Calu3 (cell line): ENCODE measurements at places on chromosomes 16 and 17. TPM values are rescaled to one million over a fixed set of nuclear protein-coding genes. Genes with fewer than 3 reads are reported as not detected.

- no peaks in the 10 kb centered on the region for H3K4me1 ChIP-seq
- H3K27me3 ChIP-seq = peaks cover 92% of the 10 kb centered on the region
- no peak overlapping the region for H3K4me3 ChIP-seq
- DNase-seq = no peak
- no peak overlapping the region for H3K27ac ChIP-seq
- no peaks in the 10 kb centered on the region for H3K36me3 ChIP-seq
Observed at GRCh38 chr16:49788986-49789385, 66.9 kb downstream of the ZNF423 start.

- no peaks in the 10 kb centered on the region for H3K27me3 ChIP-seq
- H3K4me3 ChIP-seq = no peak overlapping the region
- peak; percentile 46 for DNase-seq
- H3K4me1 ChIP-seq = peaks cover 32% of the 10 kb centered on the region
- H3K36me3 ChIP-seq = peaks cover 45% of the 10 kb centered on the region
Observed at GRCh38 chr16:81711657-81712319, 67.3 kb upstream of the PLCG2 start.

DNA sequence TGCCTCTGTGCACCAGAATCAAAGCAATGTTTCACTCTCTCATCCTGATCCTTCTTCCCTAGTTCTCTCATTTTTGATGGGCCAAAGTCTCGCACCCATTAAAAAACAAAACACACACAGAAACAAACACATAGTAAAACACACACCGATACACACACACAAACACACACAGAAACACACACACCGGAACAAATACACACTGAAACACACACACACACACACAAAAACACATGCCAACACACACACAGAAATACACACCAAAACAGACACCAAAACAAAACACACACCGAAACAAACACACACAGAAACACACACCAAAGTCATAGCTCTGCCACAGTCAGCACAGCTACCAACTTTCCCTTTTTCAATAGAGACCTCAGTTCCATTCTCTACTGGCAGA is 8.6 kb downstream of the HSPB9 start:
- peaks cover 62% of the 10 kb centered on the region for H3K36me3 ChIP-seq
- no peak overlapping the region for H3K27ac ChIP-seq
- DNase-seq = no peak
- no peak overlapping the region for H3K4me3 ChIP-seq

DNA sequence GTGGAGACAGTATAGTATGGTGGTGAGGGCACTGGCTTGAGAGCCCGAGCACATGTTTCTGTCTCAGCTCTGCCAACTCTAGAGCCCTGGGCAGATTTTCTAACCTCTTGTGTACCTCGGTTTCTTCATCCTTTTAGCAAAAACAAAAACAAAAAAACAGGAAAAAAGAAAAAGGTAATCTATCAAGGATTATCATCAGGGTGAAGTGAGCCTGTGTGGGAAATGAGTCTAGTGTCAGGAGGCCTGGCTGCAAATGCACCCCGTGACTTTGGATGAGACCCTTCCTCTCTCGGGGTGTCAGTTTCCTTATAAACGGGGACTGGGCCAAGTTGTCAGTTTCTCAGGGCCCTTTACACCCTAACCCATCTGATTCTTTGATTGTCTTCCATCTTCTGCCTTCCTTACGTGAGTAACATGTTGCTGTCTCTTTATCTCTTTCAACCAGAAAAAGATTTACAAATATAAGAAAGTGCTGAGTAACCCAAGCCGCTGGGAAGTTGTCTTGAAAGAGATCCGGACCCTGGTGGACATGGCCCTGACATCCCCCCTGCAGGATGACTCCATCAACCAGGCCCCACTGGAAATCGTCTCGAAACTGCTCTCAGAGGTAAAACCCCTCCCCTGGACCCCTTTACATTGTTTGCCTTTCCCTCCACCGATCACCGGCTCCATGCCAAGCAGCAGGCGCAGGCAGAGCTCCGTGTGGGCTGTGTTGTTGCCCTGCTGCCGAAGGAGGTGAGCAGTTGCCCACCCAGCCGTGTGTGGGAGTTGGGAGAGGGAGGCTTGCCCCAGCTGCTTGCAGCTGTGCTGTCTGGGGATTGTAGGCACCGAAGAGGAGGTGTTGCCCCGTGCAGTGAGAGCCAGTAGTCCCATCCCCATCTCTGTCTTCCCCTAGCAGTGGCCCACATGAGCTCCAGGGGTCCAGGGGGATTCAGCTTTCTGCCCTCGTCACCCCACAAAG is 127.1 kb upstream of the PLCG2 start:
- H3K27me3 ChIP-seq = no peaks in the 10 kb centered on the region
- H3K36me3 ChIP-seq = peaks cover 5% of the 10 kb centered on the region
- no peak overlapping the region for H3K27ac ChIP-seq

DNA sequence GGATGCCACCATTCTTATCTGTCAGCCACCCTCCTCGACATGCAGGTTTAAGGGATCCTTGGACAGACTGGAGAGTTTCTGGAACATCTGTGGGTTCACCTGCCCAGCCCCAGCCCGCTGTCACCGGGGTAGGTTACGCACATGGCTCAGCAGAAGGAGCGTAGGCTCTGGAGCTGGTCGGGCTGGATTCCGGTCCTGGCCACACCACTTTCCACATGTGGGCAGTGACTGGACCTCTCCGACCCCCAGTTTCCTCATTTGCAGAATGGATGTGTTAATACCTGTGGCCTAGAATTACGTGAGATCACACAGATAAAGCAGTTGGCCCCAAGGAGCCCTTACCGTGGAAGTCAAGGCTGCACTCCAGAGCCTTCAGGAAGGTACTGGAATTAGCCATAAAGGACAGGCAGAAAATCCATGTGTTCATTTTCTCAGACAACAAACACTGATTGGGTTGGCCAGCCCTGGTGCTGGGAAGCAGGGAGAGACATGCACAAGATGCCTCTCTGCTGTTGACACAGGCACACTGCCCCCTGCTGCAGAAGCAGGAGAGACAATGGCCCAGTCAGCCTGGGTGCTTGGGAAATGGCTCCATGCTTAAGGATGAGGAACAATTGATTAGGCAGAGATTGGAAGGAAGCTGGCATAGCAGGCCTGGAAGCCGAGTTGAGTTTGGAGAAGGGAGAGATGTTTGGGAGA is 58.8 kb downstream of the SF3B3 start:
- DNase-seq = no peak
- no peak overlapping the region for H3K27ac ChIP-seq
- H3K27me3 ChIP-seq = peaks cover 27% of the 10 kb centered on the region
- H3K36me3 ChIP-seq = peaks cover 18% of the 10 kb centered on the region
- H3K4me1 ChIP-seq = peaks cover 7% of the 10 kb centered on the region

DNA sequence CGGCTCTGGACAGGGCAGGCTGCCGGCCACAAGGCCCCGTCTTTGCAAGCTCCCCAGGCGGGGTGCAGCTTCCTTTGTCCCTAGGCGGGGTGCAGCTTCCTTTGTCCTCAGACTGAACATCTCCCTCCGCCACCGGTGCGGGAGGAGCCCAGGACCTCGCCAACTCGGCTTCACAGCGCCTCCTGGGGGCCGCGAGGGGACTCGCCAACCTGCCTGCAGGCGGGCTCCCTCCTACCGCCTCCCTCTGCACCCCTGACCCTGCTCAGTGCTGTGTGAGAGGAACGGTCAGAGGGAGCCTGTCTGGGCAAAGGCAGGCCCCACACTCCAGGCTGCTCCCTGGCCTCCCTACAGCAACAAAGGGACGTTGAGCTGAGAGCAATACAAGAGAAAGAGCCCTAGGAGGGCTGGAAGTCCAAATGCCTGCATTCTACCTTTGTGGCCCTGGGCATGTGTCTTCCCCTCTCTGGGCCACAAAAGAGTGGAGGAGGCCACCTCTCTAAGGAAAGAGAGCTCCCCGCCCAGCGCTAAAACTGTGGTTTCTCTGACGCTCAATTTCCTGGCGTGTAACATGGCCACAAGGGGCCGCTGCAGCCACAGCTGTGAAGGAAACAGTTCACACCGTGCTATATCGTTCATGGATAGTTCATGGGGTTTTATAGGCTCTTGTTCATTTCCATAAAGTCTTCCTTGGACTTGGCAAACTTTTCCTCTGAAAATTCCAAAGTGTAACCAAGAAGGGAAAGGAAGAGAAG is 20.9 kb upstream of the KRT19 start:
- peaks cover 91% of the 10 kb centered on the region for H3K4me1 ChIP-seq
- peak overlapping the region; percentile 92 for H3K27ac ChIP-seq
- no peaks in the 10 kb centered on the region for H3K27me3 ChIP-seq
- H3K4me3 ChIP-seq = peak overlapping the region; percentile 62
- peaks cover 31% of the 10 kb centered on the region for H3K36me3 ChIP-seq

DNA sequence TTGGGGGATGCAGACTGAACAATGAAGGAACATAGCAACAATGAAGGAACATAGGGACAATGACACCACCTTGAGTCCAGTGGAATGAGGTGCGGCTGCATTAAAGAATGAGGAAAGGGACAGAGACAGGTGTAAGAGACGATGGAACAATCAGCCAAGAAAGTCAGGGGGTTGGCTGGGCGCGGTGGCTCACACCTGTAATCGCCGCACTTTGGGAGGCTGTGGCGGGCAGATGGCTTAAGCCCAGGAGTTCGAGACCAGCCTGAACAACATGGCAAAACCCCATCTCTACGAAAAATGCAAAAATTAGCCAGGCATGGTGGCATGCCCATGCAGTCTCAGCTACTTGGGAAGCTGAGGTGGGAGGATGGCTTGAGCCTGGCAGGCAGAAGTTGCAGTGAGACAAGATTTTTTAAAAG is 13.6 kb upstream of the CBFB start:
- H3K4me3 ChIP-seq = no peak overlapping the region
- H3K27me3 ChIP-seq = peaks cover 45% of the 10 kb centered on the region
- peak; percentile 41 for DNase-seq
- peaks cover 5% of the 10 kb centered on the region for H3K36me3 ChIP-seq
- no peak overlapping the region for H3K27ac ChIP-seq
- H3K4me1 ChIP-seq = peaks cover 9% of the 10 kb centered on the region

DNA sequence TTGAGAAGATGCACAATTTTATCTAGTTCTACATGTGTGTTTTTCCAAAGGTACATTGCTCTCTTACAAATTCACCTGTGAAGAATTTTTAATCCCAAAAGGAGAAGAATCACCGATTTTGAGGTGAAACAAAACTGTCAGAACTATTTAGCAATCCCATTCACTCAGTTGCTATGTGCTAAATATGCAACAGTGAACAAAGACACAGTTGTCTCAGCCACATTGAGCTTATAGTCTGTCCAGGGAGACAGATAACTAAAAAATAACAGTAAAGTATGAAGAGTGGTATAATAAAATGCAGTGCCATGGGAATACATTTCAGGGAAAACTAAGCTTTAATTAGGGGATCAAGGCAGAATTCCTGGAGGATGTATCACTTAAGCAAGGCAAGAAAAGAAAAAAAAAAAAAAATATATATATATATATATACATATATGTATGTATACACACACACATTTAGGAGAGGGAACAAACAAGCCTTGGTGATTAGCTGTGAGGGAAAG is 110.4 kb downstream of the SPAG9 start:
- DNase-seq = no peak
- no peaks in the 10 kb centered on the region for H3K4me1 ChIP-seq
- no peaks in the 10 kb centered on the region for H3K27me3 ChIP-seq
- no peak overlapping the region for H3K27ac ChIP-seq

FBXW10 gene
- total RNA-seq = 0.50 and 0.54 TPM in 2 replicates

GRCh38 chr17:58531122-58531521 is 16.7 kb upstream of the MTMR4 start:
- H3K36me3 ChIP-seq = peaks cover 6% of the 10 kb centered on the region
- peaks cover 49% of the 10 kb centered on the region for H3K27me3 ChIP-seq
- DNase-seq = no peak
- H3K27ac ChIP-seq = no peak overlapping the region
- peaks cover 26% of the 10 kb centered on the region for H3K4me1 ChIP-seq

- no peaks in the 10 kb centered on the region for H3K4me1 ChIP-seq
- H3K27ac ChIP-seq = no peak overlapping the region
- H3K27me3 ChIP-seq = no peaks in the 10 kb centered on the region
- H3K4me3 ChIP-seq = no peak overlapping the region
- peaks cover 29% of the 10 kb centered on the region for H3K36me3 ChIP-seq
Observed at GRCh38 chr17:77212081-77212832, 71.5 kb downstream of the SEC14L1 start.

GCGR gene
- 0.78 TPM in 1 of 2 replicates, not detected in the other for total RNA-seq

DNA sequence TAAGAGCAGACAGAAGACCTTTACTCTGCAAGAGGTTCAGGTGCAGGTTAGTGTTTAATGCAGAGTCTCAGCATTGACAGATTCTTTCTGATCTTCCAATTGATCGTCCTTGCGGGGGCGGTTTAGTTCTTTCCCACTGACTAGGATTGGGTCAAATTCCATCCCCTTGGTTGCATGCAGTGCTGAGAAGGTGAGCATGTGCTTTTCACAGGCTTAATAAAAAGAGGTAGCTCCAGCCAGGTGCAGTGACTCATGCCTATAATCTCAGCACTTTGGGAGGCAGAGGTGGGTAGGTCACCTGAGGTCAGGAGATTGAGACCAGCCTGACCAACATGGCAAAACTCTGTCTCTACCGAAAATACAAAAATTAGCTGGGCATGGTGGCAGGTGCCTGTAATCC is 7.5 kb upstream of the ITGAD start:
- H3K4me3 ChIP-seq = peak overlapping the region; percentile 39
- peaks cover 4% of the 10 kb centered on the region for H3K36me3 ChIP-seq
- H3K4me1 ChIP-seq = peaks cover 28% of the 10 kb centered on the region
- peaks cover 24% of the 10 kb centered on the region for H3K27me3 ChIP-seq
- peak; percentile 49 for DNase-seq

GRCh38 chr17:80421381-80422090 is 6.6 kb downstream of the ENDOV start:
- H3K4me1 ChIP-seq = peaks cover 5% of the 10 kb centered on the region
- DNase-seq = no peak
- H3K4me3 ChIP-seq = no peak overlapping the region

- no peak overlapping the region for H3K27ac ChIP-seq
- DNase-seq = peak; percentile 25
- H3K4me3 ChIP-seq = no peak overlapping the region
- H3K27me3 ChIP-seq = peaks cover 80% of the 10 kb centered on the region
- H3K4me1 ChIP-seq = no peaks in the 10 kb centered on the region
Observed at GRCh38 chr17:74116087-74116717, 87.3 kb upstream of the RPL38 start.

DNA sequence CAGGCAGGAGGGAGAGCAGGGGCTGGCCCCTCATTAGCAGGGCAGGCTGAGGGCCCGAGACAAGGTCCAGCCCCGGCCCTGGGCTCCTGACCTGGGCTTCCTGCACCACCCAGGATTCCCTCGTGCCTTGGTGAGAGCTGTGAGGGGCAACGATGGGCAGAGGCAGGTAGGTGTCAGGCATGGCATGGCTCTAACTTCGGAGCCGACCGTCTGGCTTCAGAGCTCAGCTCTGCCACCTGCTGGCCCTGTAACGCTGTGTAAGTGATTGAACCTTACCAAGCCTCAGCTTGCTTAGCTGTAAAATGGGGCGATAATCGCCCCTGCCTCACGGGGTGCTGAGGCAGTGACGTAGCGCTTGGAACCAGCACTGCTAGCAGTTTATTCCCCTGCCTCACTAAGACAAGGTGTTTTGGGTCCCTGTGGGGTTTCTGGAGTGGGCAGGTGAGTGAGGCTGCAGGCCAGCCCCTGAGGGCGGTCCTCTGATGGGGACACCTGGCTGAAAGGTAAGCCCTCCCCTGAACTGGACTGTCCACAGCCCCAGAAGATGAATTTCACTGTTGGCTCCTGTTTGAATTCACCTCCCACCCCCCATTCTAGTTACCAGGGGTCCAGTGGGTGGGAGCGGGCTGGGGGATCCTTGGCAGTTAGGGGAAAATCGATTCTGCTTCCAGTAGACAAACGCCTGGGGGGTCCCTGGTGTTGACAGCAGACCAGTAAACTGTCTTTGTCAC is 184.8 kb upstream of the GSE1 start:
- H3K36me3 ChIP-seq = no peaks in the 10 kb centered on the region
- peak; percentile 68 for DNase-seq
- H3K27me3 ChIP-seq = peaks cover 85% of the 10 kb centered on the region
- H3K4me3 ChIP-seq = no peak overlapping the region
- peaks cover 23% of the 10 kb centered on the region for H3K4me1 ChIP-seq
